ENCODE measurements at places on chromosomes 6 and 20. TPM values are rescaled to one million over a fixed set of nuclear protein-coding genes. Genes with fewer than 3 reads are reported as not detected.

Gene C6orf58
- total RNA-seq, result not detected

Gene YWHAB
- 92.1 TPM for total RNA-seq

Gene MLIP
- not detected for total RNA-seq

Gene CALHM6
- 2.1 TPM for total RNA-seq

Gene MUC22
- total RNA-seq, result not detected

Gene DSE
- total RNA-seq, result 230 TPM

Gene PNLDC1
- total RNA-seq, result not detected

Gene ZBTB46
- total RNA-seq, result 0.59 TPM

Gene TMEM151B
- total RNA-seq, result 0.05 TPM

Gene SMIM26
- total RNA-seq, result 41.4 TPM

Gene SMLR1
- not detected for total RNA-seq

Gene LRRN4
- total RNA-seq, result not detected

Gene DEFB126
- total RNA-seq, result not detected

Gene SLC17A3
- total RNA-seq, result not detected

Gene GMNN
- 17.5 TPM for total RNA-seq

Gene CALHM4
- not detected for total RNA-seq

Gene PHACTR3
- not detected for total RNA-seq

Gene TSHZ2
- total RNA-seq, result not detected

Gene GRM1
- not detected for total RNA-seq

Gene PTPRT
- not detected for total RNA-seq

Gene BANF2
- total RNA-seq, result not detected

Gene EFCAB8
- under 0.01 TPM for total RNA-seq

Gene FAM209B
- total RNA-seq, result not detected

Gene ADAM33
- 18.7 TPM for total RNA-seq

Gene ACAT2
- 41.0 TPM for total RNA-seq

Gene PXDC1
- total RNA-seq, result 61.4 TPM

Gene LTB
- total RNA-seq, result not detected

Gene DEFB127
- total RNA-seq, result not detected

Gene MUC21
- not detected for total RNA-seq

Gene ULBP1
- 0.09 TPM for total RNA-seq

Gene RNF182
- total RNA-seq, result 0.30 TPM

Gene TRDN
- total RNA-seq, result not detected

Gene ANKRD66
- total RNA-seq, result not detected

Gene TCF21
- 1.4 TPM for total RNA-seq

Gene NHLRC1
- 2.1 TPM for total RNA-seq

Gene KHDC1L
- not detected for total RNA-seq

Gene EPHA7
- under 0.01 TPM for total RNA-seq

Gene FERMT1
- 10.9 TPM for total RNA-seq

Gene CBLN4
- total RNA-seq, result not detected

Gene ERVFRD-1
- total RNA-seq, result not detected

Gene TMEM170B
- total RNA-seq, result 1.8 TPM

Gene DSP
- total RNA-seq, result 9.2 TPM

Gene SOBP
- total RNA-seq, result 4.8 TPM

Gene IMPG1
- not detected for total RNA-seq

Gene FIG4
- total RNA-seq, result 33.6 TPM

Gene TCP11
- total RNA-seq, result 0.46 TPM

Gene PLN
- total RNA-seq, result 0.83 TPM

Gene TRAPPC3L
- not detected for total RNA-seq

Gene PBOV1
- not detected for total RNA-seq

Gene CTSA
- 108 TPM for total RNA-seq

Gene BCAS4
- total RNA-seq, result 11.6 TPM

Gene SLC17A9
- 28.8 TPM for total RNA-seq

Gene RAD21L1
- 0.59 TPM for total RNA-seq

Gene TAF4
- 7.3 TPM for total RNA-seq

All from smooth muscle cell of the umbilical artery (primary cell).